ENCODE measurements at places on chromosomes 5 and 9.
A peak's percentile ranks its signal among the peaks of the same experiment; 100 is the strongest.

GRCh38 chr5:144088206-144089064 is 82.0 kb downstream of the YIPF5 start:
- DNase-seq: no peak

GRCh38 chr9:104868687-104869404 is 59.1 kb downstream of the ABCA1 start:
- peak; percentile 83 for DNase-seq

GRCh38 chr9:107251756-107252322 is 31.2 kb upstream of the RAD23B start:
- DNase-seq: peak; percentile 44

DNA sequence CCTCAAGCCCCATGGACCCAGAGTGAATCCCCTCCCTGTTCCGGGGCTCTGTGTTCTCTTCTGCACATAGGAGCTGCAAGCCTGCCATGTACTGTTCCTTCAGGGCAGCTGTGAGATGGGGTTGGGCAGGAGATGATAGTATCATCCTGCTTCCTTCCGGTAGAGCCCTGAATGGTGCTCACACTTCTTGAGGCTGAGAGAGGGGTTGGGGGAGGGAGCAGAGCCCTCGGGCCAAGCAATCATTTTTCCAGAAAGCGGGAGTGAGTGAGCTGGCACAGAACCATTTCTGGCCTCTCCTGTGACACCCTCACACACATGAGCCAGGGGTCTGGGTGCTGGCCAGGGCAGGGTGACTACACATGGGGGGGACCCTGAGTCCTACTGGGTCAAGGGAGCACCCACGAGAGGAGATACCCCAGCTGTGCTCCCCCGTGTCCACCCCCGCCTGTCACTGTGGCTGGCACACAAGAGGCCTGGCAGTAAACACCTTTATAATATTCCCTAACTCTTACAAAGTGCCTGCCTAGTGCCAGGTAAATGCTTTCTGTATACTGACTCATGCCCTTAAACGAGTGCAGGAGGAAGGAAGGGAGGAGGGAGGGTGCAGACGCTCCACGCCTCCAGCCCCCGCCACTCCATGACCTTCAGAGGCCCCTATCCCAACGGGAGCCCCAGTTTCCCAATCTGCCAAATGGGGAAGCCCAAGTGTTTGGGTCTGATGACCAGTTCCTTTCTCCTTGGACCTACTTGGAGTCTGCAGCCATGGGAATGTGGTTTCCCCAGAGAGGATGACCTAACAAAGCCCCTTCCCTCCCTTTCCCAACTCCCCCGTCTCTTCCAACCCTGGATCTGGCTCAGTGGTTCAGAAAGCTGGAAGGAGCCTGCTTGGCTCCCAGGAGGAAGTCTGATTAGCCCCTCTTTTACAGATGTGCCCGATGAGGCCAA is 15.5 kb downstream of the AKNA start:
- no peak for DNase-seq

DNA sequence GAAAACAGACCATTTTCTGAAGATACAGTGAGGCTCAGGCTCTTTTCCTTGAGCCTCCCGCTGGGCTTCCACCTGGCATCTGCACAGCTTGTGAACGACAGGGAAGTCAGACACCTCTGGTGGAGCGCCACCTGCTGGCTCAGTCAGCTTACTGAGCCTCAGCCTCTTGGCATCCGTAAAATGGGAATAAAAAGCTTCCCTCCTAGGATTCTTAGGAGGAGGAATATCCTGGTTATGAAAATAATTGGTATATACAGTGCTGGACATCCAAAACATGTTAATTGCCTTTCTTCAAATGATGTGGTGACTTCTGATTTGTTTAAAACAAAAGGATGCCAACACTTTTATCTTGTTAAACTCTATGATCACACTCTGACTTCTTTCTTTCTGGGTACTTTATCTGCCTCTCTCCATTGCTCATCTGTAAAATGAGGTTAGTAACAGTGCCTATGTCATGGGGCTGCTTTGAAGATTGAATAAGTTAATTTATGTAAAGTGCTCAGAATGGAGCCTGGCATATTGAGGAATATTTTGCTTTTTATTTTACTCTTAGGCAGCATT is 67.5 kb downstream of the MAMDC2 start:
- DNase-seq: peak; percentile 55

DNA sequence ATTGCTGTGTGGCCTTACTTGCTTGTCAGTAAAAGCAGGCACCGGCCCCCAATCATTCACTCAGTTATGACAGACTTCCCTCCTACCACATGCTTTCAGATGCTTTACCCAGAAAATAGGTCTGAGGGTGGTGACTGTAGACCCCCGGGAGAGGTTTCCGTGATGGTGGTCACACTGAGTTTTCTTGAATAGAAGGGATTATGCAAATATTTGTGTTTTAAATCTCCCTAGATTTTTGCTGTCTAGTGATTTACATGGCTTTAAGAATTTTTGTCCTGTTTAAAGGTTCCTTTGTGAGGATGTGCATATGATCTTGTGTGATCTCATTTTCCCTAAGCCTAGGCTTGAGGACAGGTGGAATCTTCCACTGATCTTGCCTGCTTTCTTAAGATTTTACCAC is 281.7 kb downstream of the FANCC start:
- no peak for DNase-seq

DNA sequence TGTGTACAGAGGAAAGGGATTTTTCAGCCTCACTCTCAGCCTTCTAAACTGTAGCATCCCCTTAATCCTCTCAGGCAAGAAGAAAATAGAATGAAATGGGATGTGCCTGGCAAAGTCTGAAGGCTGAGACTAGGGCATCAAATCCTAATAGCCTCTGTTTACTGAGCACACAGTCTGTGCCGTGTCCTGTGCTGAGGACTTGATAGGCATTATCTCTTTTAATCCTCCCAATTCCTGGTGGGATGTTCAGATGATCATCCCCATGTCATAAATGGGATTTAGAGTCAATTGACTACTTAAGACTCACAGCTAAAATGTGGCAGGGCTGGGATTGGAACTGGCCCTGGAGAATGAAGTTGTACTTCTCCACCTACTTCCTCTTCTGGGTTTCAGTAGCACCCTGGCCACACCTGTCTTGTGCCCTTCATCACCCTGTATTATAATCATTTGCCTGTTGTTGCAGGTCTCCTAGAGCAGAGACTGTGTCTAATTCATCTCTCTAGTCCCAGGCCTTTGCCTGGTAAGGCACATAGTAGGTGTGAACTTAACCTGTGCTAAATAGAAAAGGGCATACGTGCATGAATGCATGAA is 81.0 kb downstream of the WWC1 start:
- DNase-seq: no peak

DNA sequence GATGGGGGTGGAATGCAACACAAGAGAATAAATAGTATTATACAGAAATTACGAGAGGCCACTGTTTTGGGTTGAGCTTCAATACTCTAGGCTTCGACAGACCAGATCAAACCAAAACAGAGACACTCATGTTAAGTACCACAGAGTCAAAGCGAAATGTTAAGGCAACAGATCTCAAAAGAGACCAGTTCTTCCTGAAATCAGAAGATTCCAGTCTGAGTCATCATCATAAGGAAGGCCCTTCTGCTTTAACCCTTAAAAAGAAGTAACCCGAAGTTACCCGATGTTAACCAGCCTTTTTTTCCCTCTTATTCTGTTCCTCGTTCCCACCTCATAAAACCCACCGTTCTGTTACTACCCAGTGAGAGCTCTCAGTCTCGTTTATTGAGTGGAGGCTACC is 75.9 kb downstream of the SFXN1 start:
- no peak for DNase-seq

DNA sequence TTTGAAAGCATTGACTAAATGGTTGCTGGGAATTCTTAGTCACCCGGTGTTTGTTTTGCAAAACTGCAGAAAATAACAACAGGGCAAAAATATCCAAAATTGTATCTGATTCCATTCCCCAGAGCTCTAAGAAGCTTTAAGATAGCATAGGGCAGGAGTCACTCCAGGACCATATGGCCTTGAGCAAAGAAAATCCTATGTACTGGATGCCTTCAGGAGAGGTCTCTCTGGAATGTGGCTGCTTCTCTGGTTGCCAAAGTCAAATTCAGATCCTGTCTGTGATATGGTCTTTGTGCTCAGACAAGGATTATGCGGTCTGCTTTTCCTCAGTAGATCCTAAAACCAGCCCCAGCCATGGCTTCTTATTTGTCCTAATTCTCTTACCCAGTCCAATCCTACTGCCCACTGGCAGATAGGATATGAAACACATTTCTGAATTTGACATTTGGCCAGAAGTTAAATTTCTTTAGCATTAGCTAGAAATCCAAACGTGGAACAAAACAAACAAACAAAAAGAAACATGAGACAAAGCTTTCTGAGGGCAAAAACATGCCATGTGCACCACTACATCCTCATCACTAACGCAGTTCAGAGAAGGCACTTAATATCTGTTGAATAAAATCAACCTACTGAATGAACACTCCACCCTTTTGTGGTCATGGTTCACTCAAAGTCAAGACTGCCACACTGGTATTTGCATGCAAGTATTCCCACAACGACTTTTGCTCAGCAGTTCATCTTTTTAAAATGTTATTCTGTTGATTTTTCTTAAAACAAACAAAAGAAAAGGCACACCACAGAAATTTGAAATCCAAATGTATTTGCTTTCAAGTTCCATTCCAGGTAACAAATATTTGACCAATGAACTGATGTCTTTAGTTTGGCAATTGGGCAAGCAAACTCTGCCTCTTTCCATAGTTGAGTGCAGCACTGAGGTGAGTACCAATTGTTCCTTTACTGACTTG is 165.7 kb downstream of the TRPM6 start:
- no peak for DNase-seq

DNA sequence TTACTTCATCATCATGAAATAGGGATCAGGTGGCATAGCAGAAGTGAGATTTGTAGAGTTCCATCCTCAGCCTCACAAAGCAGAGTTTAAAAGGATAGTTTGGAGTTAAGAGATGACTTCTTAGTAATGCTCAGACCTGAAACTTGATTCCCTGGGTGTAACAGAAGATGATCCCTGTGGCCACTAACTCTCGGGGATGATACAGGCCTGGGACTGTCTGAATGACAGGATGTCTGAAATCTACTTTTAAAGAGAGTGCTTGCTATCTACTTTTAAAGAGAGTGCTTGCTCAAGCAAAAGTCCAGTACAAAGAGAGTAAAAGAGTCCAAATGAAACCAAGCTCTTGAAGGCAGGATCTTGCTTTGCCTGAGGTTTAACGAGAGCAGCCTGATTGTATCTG is 14.6 kb downstream of the ADAMTS16 start:
- DNase-seq: no peak

GRCh38 chr9:75027187-75028107 is 646 bp downstream of the CARNMT1 start:
- DNase-seq: peak; percentile 76

GRCh38 chr9:8074713-8075286 is 275.2 kb upstream of the DMAC1 start:
- no peak for DNase-seq

GRCh38 chr9:93008457-93008856 is 50.0 kb upstream of the SUSD3 start:
- DNase-seq: no peak

- DNase-seq: no peak
Measured at GRCh38 chr5:28344836-28345433, 1306.5 kb upstream of the CDH9 start.

DNA sequence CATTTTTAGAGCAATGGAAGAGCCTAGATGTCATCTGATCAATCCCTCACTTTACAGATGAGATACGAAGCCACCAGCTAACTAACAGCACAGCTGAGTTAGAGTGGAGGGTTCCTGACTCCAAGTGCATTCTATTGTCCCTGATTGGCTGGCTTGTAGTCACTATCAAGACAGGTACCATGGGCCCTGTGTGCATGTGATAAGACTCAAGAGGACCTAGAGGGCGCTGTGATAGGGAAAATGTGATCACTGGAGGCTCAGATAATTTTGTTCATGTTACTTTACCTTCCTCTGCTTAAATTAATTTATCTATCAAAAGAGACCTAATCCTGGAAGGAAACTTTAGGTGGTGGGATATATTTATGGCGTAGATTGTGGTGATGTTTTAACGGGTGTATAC is 19.5 kb upstream of the SNAPC3 start:
- DNase-seq: no peak

GRCh38 chr9:128528445-128529160 is 23.8 kb upstream of the SPTAN1 start:
- DNase-seq: no peak

GRCh38 chr9:110124439-110124838 is 83.5 kb downstream of the C9orf152 start:
- DNase-seq: no peak

GRCh38 chr9:105921057-105921726 is 226.9 kb downstream of the TMEM38B start:
- DNase-seq: no peak

- DNase-seq: peak; percentile 33
Measured at GRCh38 chr5:131171276-131171810, 599 bp downstream of the LYRM7 start.

- no peak for DNase-seq
Measured at GRCh38 chr5:91224969-91225368, 158.1 kb downstream of the ARRDC3 start.

- peak; percentile 79 for DNase-seq
Measured at GRCh38 chr5:172443441-172444109, 10.8 kb downstream of the SH3PXD2B start.

GRCh38 chr5:146042628-146043279 is 62.6 kb downstream of the PLAC8L1 start:
- no peak for DNase-seq

- DNase-seq: no peak
Measured at GRCh38 chr5:40826489-40827187, 8.4 kb downstream of the RPL37 start.

DNA sequence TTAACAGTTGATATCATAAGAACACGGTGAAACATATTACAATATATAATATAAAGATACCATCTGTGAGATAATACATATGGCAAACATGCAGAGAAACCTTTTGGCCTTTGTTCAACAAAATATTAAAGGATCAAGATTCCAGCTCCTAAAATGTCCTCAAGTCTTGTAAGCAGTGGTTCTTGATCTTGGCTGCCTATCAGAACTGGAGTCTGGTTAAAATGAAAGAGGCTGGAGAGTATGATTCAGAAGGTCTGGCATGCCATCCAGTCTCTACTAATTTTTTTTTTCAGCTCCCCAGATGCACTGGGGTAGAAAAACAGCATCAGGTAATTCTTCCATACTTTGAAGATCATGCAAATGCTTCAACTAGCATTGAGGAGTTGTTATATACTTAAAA is 83.2 kb downstream of the TNC start:
- DNase-seq: no peak

GRCh38 chr5:168047043-168047668 is 244.3 kb upstream of the WWC1 start:
- DNase-seq: no peak
